ENCODE measurements at places on chromosomes 5 and 9.

DNA sequence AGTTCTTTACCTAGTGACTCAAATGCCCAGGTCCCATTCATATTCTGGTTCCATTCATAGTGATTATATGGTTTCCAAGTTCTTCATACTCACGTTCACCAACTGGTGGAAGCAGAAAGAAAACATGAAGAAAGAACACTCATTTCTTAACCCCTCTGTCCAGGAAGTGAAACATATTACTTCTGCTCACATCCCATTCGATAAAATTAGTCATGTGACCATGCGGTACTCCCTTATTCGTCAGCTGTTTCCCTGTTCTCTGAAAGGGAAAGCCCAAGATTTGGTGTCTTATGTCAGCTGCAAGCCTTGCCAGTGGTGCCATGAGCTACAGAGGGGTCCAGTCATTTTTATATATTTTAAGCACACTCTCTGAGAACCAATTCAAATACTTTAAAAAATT, 387.0 kb upstream of the DMAC1 start:
- DNase-seq = no peak

DNA sequence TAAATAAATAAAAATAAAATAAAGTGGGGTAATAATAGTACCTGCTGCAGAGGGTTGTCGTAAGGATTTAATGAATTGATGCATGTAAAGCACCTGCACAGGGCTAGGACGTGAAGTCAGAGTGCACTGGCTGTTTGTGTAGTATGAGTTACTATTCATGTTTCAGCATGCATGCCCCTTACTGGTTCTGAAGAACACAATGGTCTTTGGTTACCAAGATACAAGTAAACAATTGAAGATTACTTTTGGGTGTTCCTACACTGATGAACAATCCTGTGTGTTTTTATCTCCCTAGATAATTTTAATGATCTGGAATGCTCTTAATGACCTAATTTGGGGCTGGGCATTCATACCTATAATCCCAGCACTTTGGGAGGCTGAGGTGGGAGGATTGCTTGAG, 23.2 kb upstream of the PRRC2B start:
- no peak for DNase-seq

DNA sequence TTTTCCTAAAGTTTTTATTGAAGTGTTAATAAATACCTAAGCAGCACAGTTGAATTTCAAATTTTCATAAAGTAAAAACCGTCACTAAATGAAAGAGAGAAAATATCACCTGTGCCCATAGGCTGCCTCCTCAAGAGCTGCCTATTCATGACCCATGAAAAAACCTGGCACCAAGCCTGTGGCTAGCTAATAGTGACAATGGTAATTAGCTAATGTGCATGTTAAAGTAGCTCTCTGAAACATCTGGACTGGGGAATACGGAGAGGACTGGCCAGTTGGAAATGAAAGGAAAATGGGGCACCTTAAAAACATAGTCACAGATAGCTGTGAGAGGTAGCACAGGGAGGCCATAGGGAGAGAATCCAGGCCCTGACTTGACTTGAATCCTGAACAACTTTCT, 5.4 kb upstream of the GNE start:
- DNase-seq = no peak

- peak; percentile 32 for DNase-seq
These were observed 165.2 kb downstream of the ROR2 start for GRCh38 chr9:91784673-91785446.

- DNase-seq = no peak
These were observed 154.1 kb upstream of the TAS2R1 start for GRCh38 chr5:9784231-9784630.

GRCh38 chr9:124258607-124259157, 933 bp downstream of the NEK6 start:
- no peak for DNase-seq

DNA sequence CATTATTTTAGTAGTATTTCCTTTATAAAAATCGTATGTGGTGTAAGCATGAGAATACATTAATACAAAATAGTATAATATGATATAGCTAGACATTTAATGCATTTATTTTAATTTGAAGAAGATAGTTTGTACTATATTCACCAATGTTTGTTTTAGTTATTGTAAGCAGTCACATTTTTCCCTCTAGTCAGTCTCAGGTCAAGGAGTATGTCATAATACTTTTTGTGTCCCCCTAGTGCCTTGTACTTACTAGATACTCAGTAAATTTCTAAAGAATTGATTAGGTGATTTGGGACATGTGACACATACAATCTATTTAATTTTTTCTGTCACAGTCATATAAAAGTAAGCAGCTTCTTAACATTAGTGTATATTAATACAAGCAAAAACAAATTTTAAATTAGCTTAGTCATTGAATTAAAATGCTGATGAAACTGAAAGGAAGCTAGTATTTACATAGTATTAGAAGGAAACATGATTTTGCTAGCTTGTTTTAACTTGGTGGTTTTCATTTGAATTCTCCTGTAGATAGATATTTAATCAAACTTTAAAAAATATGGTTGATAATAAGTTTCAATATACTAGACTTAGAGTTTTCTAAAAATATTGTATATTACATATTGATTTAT, 242.2 kb downstream of the FER start:
- no peak for DNase-seq

DNA sequence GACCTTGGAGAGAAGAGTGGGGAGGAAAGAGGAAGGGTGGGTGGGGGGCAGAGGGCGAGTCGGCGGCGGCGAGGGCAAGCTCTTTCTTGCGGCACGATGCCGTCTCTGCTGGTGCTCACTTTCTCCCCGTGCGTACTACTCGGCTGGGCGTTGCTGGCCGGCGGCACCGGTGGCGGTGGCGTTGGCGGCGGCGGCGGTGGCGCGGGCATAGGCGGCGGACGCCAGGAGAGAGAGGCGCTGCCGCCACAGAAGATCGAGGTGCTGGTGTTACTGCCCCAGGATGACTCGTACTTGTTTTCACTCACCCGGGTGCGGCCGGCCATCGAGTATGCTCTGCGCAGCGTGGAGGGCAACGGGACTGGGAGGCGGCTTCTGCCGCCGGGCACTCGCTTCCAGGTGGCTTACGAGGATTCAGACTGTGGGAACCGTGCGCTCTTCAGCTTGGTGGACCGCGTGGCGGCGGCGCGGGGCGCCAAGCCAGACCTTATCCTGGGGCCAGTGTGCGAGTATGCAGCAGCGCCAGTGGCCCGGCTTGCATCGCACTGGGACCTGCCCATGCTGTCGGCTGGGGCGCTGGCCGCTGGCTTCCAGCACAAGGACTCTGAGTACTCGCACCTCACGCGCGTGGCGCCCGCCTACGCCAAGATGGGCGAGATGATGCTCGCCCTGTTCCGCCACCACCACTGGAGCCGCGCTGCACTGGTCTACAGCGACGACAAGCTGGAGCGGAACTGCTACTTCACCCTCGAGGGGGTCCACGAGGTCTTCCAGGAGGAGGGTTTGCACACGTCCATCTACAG, 760 bp downstream of the NPR3 start:
- no peak for DNase-seq

DNA sequence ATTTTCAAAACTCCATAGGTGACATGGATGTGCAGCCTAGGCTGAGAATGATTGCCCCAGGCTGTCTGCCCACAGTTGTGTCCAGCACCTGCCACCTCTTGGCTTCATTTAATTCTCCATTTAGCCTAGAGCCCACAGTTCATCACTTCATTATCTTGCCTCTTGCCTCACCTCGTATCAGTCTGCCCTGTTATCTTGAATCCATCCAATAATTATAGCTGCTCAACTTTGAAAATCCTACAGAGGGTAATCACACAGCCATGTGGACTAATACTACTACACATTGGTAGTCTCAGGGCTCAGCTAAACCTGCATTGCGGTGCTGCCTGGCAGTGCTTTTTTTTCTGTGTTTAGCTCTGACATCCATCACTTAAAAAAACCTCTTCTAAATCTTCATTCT, 7.4 kb downstream of the UGCG start:
- no peak for DNase-seq

- peak; percentile 77 for DNase-seq
These were observed 63.2 kb downstream of the PRRT1B start for GRCh38 chr9:131608493-131609037.

DNA sequence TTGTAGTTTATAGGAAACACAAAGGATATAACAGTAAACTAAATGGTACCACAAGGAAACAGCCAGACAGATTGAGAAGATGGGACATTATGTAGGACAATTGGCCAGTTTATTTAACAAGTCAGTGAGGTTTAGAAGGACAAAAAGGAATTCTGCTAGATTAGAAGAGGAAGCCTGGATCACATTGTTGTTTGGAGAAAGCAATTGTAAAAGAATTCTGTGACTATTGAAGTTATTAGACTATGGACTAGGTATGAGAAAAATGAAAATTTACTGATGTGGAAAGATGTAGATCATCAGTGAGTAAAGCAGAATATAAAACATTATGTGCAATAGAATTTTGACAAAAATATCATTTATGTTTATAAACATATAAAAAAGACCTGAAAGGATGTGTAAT, 97.1 kb downstream of the CFAP95 start:
- DNase-seq = no peak

DNA sequence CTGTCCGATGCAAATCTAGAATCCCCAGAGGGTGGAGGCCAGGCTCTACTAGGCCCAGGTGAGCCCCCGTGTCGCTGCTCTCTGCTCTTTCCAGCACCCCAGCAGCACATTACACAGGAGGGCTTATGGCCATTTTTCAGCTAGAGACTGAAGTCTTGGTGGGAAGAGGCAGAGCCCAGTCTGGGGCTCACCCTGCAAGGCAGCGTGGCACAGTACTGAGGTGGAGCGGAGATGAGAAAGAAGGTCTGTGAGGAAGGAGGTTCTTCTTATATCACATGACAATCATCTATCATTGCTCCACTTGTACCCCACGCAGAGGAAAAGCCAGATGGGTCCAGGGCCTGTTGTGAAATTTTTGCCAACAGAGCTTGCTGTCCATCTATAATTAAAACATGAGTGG, 10.0 kb upstream of the KIF12 start:
- no peak for DNase-seq

GRCh38 chr9:136093995-136094881, 851 bp downstream of the NACC2 start:
- DNase-seq = peak; percentile 86

DNA sequence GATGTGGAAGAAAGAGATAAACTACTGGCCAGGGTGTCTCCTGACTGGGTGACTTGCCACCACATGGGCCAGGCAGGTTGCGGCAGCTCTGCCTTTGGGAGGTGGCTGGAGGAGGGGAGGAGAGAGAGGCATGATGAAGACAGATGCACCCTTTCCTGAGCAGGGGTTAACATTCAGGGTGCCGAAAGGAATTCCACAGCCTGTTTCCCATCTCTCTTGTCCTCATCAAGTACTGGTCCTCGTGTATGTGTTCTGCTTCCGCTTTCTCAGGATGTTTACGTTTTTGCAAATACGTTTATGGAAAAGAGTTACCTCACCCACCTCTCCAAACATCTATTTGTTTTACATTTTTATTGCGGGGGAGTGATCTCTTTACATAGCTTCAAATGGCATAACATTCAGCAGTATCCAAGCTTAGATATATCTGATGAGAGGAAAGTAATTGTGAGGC, 73.4 kb downstream of the C9orf85 start:
- peak; percentile 46 for DNase-seq

GRCh38 chr9:14127656-14128055, 186.3 kb downstream of the NFIB start:
- DNase-seq = no peak

DNA sequence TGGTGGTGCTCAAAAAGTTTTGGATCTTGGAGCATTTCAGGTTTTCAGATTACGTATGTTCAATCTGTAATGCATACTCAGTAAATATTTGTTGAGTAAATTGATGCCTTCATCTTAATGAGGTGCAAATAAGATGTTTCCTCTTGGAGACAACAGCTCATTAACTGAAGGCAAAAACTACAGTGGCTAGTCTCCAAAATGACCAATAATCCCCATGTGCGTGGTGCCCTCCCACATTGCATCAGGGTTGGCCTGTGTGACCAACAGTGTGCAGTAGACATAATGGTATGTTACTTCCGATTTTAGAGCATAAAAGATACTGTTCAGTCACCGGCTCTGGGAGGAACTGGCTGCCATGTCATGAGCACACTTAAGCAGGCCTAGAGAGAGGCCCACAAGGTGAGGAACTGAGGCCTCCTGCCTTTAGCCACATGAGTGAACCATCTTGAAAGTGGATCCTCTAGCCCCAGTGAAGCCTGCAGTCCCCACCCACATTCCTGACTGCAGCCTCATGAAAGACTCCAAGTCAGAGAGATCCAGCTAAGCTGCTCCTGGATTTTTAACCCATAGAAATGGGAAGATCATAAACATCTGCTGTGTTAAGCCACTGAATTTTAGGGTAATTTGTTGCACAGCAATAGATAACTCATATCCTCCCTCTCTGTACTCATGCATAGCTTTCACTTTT, 55.7 kb downstream of the LIFR start:
- no peak for DNase-seq

DNA sequence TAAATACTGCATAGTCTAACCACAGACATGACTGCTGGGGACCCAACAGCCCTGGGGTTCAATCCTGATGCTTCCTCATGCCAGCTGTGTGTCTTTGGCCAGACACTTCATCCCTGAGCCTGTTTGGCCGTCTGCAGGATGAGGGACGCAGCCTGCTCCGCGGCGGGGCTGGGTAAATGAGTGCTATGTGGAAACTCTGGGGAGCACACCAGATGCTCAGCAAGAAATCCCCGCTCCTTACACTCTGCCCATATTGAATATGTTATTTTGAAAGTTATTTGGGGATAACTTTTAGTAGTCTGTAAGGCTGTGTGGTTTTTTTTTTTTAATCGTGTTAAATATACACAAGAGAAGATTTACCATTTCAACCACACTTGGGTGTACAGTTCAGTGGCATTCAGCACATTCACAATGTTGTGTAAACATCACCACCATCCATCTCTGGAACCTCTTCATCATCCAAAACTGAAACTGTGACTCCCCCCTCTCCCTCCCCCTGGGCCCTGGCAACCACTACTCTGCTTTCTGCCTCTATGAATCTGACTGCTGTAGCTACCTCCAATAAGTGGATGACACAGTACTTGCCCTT, 42.7 kb downstream of the SH3PXD2B start:
- no peak for DNase-seq

DNA sequence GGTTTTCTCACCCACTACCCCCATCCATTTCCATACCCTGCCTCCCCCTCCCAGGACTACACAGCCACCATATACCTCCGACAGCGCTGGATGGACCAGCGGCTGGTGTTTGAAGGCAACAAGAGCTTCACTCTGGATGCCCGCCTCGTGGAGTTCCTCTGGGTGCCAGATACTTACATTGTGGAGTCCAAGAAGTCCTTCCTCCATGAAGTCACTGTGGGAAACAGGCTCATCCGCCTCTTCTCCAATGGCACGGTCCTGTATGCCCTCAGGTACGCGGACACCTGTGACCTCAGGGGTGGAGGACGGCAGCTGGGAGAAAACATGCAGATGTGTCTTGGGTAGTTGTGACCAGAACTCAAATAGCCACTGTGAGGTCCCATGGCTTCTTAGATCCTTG, 11.6 kb downstream of the GABRP start:
- no peak for DNase-seq

- peak; percentile 73 for DNase-seq
These were observed 10.2 kb downstream of the MAMDC2 start for GRCh38 chr9:70053864-70054263.

- DNase-seq = no peak
These were observed 1640.3 kb upstream of the C9orf72 start for GRCh38 chr9:29213417-29214153.
